ENCODE measurements at places on chromosomes 7 and 10.

DNA sequence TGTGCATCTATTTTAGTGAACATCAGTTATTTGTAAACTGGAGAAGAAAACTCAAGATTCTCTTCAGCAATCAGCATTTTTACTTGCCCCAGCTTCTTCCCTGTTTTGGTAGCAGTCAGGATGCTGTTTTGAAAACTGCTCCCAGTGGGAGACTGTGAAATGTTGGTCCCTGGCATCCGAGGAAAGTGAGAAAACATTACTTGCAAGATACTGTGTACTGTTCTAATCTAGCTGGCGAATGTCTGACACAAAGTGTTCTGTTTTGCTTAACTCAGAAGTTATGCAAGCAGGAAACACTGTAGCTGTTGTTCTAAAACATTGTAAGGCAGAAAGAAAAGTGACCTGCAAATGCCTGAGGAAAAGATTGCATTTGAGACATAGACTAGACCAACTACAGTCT, 171.8 kb upstream of the POM121L12 start:
- DNase-seq = no peak

- no peak for DNase-seq
Observed at GRCh38 chr10:43208147-43209073, 58.5 kb downstream of the RASGEF1A start.

GRCh38 chr10:79067241-79068202, 1.2 kb upstream of the ZMIZ1 start:
- peak; percentile 94 for DNase-seq

- DNase-seq = no peak
Observed at GRCh38 chr7:122384528-122384927, 80.0 kb upstream of the FEZF1 start.

DNA sequence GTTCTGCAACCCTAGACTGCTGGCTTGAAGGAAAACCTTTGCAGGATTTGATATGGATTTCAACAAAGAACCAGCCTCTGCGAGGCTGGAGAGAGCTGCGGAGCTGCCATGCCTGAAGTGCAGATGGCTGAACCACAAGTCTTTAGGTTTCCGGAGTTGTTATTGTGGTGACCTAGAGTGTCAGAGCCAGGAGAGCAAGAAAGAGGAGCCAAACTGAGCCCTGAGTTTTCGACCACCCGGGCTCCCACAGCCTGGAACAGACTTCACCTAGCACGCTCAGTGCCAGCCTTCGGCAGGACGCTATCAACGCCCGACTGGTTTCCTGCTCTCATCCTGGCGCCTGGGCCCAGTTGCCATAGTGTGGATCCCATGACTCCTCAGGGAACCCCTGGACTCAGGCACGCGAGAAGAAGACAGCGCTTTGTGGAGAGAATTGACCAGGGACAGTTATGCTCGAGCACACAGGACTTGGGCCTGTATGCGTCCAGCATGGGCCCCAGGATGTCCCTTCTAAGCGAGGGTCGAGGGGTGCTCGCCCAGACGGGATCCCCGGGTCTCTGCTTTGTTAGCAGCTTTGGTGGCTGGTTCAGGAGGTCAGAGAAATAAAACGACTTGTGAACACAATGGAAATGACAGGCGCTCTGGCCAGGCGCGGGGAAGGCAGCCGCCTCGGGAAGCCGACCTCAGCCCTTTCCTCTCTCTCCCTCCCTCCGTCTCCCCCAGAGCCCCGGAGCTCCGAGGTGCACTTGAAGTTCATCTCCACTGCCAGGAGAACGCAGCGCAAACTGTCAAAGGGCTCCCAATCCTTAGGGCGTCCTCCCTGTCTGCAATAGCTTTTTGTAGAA, 1.8 kb upstream of the GAD2 start:
- DNase-seq = no peak

DNA sequence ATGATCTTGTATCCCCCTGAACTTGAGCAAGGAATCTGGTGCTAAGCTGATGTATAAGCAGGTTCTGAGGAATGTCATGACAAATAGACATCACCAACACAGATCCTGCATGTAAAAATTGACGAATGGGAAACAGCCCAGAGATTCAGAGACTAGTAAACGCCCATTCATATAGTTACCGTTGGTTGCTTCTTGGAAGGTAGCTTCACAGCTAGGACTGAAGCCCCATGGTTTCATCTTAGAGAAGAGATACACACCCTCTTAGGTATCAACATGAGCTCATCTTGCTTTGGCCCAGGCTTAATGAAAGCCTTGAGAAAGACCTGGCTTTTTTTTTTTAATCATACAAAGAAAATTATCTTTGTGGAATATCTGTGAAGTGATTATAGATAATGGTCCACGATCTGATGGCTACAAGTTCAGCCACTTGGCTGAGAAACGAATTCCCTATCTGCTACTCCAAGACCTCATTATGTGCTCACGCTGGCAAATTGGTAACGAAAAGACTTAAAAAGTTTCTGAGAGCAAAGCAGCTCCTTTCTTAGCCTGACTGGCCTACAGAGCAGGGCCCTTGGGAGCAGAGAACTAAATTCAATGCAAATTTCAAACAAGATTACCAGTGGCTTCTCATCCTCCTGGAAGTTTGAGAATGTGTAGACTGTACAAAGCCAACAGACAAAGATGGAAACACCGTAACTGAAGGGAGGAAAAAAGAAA, 181.1 kb downstream of the NRP1 start:
- DNase-seq = no peak

- no peak for DNase-seq
Observed at GRCh38 chr7:90192876-90193750, 18.4 kb upstream of the STEAP2 start.

DNA sequence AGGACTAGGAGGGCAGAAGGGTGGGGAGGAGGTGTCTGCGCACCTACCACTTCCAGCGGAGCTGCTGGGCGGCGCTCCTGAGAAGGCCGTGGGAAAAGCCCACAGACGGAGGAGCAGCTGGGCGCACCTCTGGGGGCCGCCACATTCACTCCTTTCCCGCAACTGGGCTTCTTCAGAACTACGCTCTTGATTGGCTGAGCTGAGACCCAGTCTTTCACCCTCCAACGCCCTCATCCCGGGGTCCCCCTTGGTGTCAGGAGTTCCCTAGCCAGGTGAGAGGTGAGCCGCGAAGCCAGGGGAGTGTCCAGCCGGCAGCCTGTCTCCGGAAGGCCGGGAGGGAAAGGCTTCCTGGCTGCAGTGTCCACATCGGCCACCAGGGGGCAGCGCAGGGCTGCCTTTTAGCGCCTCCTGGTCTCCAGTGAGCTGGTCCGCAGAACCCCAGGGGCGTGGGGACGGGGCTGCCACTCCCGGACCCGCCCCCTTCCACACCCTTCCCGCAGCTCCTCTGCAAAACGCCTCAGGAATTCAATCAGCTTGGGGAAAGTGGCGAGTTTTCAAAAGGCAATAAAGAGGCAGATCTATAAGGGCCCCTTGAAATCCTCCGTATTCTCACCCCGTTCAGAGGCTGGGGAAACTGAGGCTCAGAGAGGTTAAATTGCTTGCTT, 98.8 kb downstream of the CHST15 start:
- DNase-seq = peak; percentile 61
